ENCODE measurements at places on chromosomes 5 and 9.

DNA sequence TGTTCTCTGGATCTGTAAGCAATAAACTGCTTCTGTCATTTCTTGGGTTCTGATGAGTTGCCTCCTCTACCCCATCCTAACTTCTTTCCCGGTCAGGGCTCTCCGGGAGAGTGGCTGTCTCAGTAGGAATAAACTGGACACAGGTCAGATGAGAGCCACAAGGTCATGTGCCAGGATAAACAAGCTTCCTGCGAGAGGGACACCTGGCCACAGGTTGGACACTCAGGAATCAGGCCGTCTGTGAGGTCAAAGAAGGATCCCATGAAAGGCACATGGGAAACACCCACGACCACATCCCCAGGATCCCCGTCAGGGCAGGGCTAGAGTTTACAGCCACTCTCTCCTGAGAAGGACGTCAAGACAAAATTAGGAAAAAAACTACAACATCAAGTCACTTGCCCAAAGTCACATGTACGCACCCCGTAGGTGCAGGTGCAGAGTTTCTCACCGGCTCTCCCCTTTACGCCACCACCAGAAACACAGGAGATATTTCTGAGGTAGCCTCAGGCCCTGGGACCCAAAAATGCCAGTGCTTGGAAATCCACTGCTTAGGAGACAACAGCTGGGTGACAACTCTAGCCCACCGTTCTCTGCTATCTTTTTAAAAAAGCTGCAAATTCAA lies 28.7 kb downstream of the CCT5 start:
- DNase-seq, result no peak

DNA sequence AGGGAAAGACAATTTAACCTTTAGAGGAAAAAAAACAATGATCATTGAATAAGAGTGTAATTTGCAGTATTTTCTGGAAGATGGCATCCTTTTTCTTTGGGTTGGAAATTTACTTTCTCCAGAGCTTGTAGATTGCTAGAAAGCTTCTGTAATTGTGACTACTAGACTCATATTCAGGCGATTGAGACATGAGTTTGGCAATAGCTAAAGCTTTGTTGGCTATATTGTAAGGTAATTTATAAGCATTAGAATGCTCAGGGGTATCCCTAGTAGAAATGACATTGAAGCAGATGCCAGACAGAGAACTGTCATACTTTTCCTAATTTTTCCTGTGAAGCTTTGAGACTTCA lies 115.3 kb downstream of the UNC13B start:
- DNase-seq, result no peak

- DNase-seq, result no peak
These were observed 116.7 kb upstream of the KLF4 start for GRCh38 chr9:107606149-107606790.

- DNase-seq, result no peak
These were observed 1.2 kb downstream of the MAPK9 start for GRCh38 chr5:180290568-180291233.

- no peak for DNase-seq
These were observed 95.1 kb upstream of the CCNG1 start for GRCh38 chr5:163342306-163342705.

DNA sequence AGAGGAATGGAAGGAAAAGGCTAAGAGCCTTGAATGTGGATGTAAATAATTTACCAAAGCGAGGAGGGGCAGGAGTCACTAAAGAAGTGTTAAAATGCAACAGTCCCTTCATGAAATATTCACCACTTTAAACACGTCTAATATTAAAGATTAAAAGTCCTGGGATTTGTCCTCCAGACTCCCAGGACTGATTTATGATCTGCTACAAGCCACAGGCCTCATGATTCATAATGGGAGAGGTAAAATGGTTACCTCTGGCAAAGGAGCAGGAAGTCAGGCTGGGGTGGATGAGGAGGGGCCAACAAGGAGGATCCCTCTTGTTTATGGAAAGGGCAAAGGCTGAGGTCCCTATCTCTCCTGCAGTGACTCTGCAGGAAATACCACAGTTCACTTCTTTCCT lies 292.4 kb downstream of the TRIM32 start:
- no peak for DNase-seq

DNA sequence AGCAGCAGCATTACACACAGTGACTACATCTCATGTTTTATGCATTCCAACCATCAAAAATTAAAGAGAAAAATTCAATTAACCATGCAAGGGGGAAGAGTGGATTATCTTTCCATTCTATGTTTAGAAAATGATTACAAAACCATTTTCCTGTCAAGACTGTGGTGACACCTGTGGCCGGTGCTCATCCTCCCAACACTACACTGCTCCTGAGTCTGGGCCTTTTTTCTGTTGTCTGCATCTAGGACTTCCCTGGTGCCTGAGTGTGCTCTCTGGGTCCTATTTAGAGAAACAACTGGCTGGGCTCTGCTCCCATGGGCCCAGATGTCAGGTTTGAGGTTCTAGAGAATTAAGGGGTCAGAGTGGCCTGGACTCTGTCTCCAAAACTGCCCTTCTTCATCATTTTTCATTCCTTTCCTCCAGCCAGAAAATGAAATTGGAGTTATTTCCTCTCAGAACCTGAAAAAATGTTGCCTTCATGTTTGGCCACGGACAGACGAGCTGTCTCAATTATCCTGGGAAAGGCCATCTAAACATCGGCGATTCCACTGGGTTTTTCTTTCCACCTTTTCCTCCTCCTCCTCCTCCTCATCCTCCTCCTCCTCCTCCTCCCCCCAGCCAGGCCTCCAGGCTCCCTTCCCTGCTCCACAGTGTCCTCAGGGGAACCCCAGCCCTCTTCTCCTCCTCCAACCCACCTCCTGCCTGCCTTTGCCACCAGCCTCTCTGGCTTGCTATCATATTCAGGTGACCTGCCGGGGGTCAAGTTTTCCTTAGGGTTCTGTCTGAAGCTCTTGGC lies 11.4 kb upstream of the ARSI start:
- peak; percentile 32 for DNase-seq

- no peak for DNase-seq
These were observed 182.9 kb downstream of the SAXO1 start for GRCh38 chr9:18849890-18850677.

DNA sequence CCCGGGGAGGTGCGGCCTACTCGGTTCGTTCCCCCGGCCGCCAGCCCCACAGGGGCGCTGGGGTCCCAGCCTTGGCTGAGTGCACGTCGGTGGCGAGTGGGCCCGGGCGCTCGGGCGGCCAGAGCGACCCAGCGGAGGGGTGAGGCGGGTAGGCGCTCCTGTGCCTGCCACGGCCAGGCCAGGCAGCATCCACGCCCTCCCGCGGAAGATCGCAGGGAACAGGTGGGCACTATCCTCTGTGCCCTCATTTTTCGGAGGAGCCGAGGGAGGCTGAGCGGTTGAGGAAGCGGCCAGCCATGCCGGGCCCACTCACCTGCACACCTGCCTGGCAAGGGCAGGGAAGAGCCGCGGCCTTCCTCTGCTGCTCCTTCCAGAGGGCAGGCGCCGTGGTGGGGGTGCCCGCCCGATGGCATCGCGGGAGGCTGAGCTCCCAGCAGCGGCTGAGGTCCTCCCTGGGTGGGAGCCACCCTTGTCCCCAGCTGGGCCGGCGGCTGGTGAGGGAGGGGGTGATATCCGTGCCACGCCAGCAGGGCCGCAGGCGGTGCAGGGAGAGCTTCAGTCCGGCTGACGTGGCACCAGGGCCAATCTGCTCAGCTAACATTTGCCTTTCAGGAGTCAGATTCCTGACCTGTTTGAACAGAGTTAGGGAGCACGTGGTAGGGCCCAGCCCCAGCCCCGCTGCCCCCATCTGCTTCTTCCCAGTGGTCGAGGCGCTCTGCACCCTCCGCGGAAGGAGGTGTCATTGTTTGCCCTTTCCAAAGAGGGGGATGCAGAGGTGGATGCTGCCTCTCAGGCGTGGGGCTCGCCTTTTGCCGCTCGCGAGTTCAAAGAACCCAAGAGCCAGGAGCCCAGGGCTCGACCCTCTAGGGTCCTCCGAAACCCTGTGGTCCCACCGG lies 1.6 kb upstream of the SEC16A start:
- DNase-seq, result peak; percentile 12

Data from tongue (tissue), 3 donors.